ENCODE measurements at places on chromosomes 7 and 10.

DNA sequence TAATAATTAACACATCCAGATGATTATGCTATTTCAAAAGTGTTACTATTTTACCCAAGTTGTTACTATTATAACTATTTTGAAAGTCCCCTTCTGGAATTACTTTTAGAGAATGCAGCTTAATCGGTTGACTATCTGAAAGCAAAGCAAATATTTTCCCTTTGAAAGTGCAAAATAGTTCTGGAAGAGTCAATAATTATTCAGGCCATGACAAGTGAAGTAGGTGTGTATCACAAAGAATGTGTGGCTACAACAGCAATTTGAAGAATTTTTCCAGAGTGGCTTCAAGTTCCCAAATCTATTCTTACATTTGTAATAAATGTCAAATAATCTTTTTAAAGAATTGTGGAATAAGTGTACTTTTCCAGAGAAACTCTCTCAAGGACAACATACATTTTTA lies 42.8 kb downstream of the RNLS start:
- no peak for DNase-seq

- peak; percentile 79 for DNase-seq
Measured at GRCh38 chr10:70549962-70550458, 52.5 kb downstream of the PRF1 start.

DNA sequence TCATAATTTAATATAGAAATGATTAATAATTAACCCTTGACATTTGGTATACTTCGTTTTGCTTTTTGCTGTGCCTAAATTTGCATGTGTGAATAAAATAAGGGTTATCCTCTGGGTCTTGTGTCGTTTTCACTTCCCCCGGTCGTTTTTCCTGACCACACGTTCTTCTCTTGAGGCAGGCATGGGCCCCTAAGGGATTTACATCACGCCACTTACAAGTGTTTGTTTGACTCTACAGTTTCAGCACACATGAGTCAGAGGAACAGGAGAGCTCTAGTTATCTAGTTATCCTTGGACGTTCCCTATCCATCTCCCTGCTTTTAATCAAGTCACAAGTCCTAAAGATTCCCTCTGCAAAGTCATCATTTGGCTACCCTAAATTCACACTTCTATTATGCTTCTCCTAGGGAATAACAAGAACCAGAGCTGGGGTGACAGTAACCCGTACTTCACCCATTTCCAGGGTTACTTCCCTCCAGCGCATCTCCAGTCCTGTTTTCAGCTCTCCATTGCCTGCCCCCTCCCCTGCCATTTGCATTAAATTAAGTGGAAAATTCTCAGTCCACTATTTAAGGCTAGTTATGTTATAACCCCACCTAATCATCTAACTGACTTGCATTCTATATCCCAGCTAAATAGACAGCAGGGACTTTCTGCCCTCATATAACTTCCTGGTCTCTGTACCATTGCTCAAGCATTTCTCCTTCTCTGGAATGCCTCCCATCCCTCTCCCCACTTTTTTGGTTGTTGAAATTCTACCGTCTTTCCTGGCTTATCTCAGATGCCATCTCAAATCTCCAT lies 206.9 kb downstream of the PTEN start:
- DNase-seq, result no peak

- DNase-seq, result no peak
Measured at GRCh38 chr7:34081935-34082334, 176.6 kb downstream of the BMPER start.

DNA sequence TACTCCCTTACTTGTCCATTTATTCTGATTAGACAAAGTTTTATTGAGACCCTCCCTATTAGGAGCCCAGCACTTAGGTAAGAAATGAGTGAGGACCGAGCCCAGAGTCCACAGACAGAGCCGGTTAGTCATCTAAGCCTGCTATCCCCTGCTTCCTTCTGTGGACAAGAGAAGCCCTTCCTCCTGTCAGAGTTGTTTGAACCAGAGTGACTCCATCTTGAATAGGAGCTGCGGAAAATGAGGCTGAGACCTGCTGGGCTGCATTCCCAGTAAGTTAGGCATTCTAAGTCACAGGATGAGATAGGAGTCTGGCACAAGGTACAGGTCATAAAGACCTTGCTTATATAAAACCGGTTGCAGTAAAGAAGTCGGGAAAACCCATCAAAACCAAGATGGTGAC lies 109.1 kb downstream of the CPXM2 start:
- DNase-seq, result no peak

DNA sequence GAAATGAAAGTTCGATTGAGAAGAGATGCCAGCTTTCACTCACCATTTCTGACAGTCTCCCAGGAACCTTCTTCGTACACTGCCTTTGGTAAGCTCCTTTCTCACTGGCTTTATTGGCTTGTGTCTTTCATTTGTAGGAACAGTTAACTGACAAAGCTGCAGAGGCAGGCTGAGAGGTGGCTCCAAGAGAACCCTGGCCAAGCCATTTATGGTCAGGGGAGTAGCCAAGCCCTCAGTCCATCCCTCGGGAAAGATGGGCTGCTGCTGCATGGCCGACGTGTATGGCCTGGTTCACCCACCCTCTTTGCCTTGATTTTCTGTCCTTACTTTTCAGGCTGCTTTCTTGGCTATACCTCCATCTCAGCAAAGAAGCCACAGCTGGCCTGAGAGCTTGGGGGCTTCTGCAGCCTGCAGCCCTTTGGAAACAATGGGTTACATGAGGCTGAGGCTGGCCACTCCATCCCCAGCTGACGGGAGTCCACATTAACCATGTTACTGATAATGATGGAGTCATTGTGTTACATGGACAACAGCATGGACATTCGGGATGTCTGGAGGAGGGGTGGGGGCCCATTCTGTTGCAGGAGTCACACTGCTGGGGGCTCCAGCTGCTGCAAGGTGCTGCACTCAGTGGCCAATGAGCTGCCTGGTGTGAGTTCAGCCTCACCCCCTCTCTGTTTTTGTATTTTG lies at the start of gene OPALIN:
TSS of gene OPALIN (minus strand) at position 152 of the 690 bp plus-strand sequence. CDS start at position 46, 106 bp downstream.
- DNase-seq, result no peak

DNA sequence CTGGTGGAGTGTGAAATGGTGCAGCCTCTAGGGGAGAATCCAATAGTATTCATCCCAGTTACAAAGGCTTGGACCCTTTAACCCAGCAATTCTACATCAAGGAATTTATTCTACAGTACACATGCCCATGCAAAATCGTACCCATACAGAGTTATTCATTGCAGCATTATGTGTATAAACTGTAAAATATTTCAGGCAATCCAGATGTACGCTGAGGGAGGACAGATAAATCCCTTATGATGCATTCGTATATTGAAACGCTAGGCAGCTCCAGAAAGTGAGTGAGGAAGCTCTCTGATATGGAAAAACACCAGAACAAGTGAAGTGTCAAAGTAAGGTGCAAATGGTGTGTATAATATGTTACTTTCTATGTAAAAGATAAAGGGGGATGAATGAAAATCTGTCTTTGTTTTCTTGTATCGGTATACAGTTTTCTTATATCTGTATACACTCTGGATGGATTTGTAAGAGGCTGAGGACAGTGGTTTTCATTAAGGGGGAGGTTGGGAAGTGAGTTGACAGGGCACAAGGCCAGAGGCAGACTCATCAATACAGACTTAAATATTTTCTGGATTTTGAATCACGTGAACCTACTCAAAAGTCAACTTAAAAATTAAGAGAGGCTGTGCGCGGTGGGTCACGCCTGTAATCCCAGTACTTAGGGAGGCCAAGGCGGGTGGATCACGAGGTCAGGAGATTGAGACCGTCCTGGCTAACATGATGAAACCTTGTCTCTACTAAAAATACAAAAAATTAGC lies 17.1 kb downstream of the VWA2 start:
- DNase-seq, result no peak

DNA sequence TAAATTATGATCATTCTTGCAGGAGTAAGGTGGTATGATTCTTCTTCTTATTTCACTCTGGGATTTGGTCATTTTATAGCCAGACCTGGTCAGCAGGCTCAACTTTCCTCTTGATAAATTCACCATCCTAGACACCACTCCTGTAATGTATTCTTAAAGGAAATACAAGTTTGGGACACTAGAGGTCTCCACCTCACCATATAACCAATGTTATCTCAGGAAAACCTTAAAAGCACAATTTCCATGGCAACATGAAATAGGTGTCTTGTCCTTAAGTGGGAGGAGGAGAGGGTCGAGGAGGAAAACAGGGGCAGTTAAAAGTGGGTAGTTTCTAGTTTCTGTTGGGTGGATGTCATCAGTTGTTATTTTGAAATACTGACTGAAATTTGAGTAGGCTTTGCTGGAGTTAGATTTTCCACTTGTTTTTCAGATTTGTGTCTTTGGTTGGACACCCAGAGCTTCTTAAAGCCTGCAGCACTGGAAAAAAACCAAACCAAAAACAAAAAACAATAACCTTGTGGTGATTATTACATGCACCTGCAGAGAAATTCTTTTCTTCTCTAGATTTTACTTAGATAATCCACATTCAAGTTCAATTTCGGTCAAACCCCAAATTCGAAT lies 163.1 kb downstream of the PRKCQ start:
- DNase-seq, result no peak

- no peak for DNase-seq
Measured at GRCh38 chr7:41824284-41824683, 121.4 kb upstream of the INHBA start.

GRCh38 chr10:67978749-67979148 lies 94.3 kb downstream of the SIRT1 start:
- no peak for DNase-seq

DNA sequence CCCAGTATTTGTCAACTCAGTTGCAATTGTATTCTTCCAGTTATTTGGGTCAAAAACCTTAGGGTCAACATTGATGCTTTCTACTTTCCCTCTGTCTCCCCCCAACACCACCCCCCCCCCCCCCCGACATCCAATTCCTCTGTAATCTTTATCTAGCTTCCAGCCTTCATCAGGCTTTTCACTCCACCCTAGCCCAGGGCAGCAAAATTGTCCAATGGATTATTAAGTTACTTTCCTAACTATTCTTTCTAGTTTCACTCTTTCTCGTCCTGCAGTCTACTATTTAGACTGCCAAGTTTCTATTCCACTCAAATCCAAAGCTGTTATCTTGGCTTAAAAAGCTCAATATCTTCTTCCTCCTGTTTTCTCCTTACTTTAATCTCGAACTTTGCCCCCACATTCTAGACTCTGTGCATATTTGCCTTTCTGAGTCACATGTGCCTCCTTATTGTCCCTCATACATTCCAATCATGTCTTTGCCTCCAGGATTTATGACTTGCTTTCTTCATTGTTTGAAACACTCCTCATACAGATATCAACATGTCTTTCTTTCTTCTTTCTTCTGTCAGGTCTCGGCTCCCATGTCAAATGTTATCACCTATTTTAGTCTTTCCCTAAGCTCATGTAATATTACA lies 196.6 kb upstream of the TMEM196 start:
- DNase-seq, result no peak

GRCh38 chr7:69630292-69630691 lies 32.0 kb downstream of the AUTS2 start:
- DNase-seq, result no peak

DNA sequence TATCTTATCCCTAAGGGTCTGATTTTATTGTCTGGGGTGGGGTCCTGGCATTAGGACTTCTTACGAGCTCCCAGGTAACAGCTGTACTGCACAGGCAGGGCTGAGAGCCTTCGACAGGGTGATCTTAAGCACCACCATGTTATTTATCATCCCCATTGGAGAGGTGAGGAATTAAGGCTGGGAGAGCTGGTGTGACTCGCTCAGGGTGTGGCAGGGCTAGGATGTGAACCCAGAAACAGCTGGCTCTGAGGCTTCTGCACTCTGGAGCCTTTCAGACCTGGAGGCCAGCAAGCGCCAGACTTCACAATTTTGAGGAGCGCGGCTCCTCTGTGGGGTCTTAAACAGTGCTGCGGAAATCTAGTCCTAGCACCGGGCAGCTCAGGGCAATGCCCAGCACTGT lies 27.4 kb upstream of the NDST2 start:
- DNase-seq, result no peak

GRCh38 chr10:78860260-78860914 lies 208.4 kb upstream of the ZMIZ1 start:
- DNase-seq, result peak; percentile 49

DNA sequence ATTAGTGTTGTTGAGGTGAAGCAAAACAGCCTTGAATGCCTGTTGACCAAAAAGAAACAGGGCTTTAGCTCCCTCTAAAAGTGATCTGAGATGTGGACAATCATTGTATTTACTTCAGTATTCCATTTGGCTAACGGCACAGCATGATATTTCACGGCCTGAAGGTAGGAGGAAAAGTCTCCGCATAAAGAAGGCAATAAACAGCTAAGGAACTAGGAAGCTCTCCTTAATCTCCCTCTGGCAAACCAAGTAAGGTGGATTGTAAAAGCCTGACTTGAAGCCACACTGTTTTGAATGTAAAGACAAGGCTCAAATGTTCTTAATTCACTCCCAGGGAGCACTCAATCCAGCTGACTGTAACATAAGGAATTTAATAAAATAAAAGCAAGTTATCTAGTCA lies 160.0 kb upstream of the ZNF804B start:
- no peak for DNase-seq

DNA sequence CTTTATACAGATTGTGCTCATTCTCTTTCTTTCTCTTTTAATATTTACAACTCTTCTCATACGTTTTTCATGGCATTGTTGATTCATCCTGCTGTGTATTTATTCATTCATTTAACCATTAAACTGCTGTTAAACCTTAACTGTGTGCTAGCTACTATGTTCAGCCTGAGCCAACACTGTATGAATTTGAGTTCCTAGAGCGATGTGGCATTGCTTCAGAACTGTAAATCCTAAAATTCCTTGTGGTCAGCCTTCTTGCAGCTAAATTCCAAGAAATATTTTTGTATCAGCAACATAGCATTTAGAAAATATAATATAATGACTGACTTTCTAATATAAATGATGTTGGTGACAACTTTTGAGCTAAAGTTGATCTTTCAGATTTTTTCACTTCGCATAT lies 184.7 kb upstream of the FZD1 start:
- DNase-seq, result no peak

DNA sequence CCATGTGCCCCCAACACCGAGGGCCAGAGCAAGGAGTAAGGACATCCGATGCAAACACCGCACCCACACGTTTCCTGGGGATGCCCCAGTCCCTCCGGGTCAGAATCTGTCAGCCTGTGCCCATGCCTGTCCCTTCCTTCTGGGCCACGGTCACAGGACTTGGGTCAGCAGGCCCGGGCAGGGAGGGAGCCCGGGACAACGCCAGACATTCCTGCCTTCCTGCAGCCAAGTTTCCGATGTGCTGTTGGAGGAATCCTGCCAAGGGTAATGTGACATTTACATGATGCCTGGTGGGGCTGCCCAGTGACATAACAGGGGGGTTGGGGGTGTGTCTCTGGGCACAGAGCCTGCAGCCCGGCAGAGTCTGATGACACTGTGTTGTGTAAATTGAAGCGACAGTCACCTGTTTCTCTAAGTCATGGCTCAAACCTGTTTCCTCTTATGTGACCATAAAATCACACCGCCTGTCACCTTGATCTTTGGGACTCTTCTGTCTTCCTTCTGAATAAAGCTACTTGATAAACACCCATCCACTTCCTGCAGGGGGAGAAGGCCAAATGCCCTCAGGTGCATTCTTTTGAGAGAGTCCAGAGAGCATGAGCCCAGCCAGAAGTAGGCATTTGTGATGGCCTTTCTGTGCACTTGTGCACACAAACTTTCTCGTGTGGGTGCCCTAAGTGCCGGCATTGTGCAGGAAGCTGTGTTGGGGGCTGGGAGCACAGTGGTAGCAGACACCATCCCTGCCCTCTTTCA lies 175.3 kb upstream of the RHEB start:
- no peak for DNase-seq

Data from left forelimb (tissue), 1 donor.